ENCODE measurements at places on chromosomes 7 and 10.

- no peak for DNase-seq
Measured at GRCh38 chr10:62584731-62585130, 210.6 kb downstream of the ZNF365 start.

- DNase-seq, result peak; percentile 29
Measured at GRCh38 chr10:19788075-19788686, 28.1 kb upstream of the PLXDC2 start.

- no peak for DNase-seq
Measured at GRCh38 chr10:23047201-23048050, 48.0 kb upstream of the MSRB2 start.

GRCh38 chr10:4835494-4835918 lies 9.5 kb downstream of the AKR1E2 start:
- no peak for DNase-seq

GRCh38 chr7:79337717-79338116 lies 115.8 kb downstream of the MAGI2 start:
- DNase-seq, result no peak

GRCh38 chr10:114938856-114939193 lies 830 bp downstream of the TRUB1 start:
- no peak for DNase-seq

Data from iPS-NIHi11 (cell line).